ENCODE measurements at places on chromosomes 6 and 20.

GRCh38 chr6:109045493-109045892 lies 49.2 kb downstream of the SESN1 start:
- DNase-seq = no peak

- no peak for DNase-seq
Measured at GRCh38 chr6:138862456-138862855, 66.6 kb downstream of the ECT2L start.

- no peak for DNase-seq
Measured at GRCh38 chr20:46990017-46990595, 95.5 kb downstream of the EYA2 start.

- DNase-seq = no peak
Measured at GRCh38 chr6:45815466-45816125, 200.1 kb downstream of the CLIC5 start.

GRCh38 chr6:44042989-44043478 lies 84.2 kb downstream of the MRPL14 start:
- no peak for DNase-seq

DNA sequence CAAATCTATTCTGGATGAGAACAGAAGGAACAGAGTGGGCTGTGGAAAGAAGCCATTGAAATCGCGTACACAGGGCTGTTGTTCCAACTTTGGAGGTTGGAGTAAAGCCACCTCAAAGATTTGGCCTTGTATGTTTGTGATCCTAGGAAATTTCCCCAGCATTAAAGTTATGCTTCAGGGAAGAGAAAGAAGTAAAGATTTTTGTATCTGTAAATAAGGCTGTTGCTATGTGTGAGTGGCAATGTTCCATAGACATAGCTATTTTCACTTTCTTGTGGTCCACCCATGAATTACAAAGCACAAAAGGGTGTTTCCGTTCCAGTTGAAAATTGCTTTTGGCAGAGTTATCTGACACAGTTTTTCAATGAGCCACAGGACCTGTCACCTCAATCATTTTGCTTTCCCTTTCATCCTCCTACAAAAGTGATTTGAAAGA lies 321.3 kb downstream of the TFAP2B start:
- no peak for DNase-seq

- no peak for DNase-seq
Measured at GRCh38 chr6:50654155-50654554, 59.2 kb upstream of the TFAP2D start.

GRCh38 chr20:36645998-36646397 lies at the start of gene SLA2:
TSS of gene SLA2 (minus strand) at chr20:36646196. CDS start at chr20:36641335, 4,861 bp downstream.
- DNase-seq = peak; percentile 61

DNA sequence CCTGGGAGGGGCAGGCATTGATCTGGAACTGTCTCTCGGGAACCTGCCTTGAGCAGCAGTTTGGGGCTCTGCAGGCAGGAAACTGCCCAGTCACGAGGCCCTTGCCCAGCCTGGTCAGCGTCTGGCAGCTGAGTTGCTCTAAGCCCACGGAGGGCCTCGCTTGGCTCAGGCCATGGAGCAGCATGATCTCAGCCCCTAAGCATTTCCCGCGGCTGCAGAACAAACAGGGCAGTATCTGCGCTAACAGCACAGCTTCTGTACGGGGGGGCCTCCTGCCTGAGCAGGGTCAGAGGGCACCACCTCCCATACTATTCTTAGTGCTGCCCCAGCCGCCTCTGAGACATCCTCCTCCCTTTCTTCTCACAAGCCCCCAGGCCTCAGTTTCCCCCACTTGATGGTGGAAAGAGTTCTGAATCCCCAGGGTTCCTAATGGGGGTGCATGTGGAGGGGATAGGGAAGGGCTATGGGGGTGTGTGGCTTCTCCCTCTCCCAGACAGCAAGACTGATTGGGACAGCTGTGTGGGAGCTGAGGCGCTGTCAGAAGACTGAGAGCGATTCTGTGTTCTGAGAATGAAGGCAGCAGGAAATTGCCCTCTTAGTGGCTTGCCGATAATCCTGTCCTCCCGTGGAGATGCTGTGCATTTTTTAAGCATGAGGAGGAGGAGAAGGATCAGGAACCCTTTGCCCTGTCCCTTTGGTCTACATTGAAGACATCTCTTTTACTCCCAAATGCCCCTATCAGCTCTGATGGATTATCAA lies 46.4 kb downstream of the MOCS1 start:
- no peak for DNase-seq

All from NK-92 treated with Interleukin-12 subunit alpha and Interleukin-12 subunit beta, amount 100 ng/mL, for 24 hours (cell line).